Left ventricle myocardium inferior (tissue), 1 donor: ENCODE measurements at places on chromosomes 4 and X. TPM values are rescaled to one million over a fixed set of nuclear protein-coding genes. Genes with fewer than 3 reads are reported as not detected.

Gene FOXR2
- not detected for total RNA-seq

- peaks cover 60% of the 10 kb centered on the region for H3K36me3 ChIP-seq
- H3K4me3 ChIP-seq: peak overlapping the region; percentile 58
- peak overlapping the region; percentile 86 for H3K27ac ChIP-seq
- no peaks in the 10 kb centered on the region for H3K27me3 ChIP-seq
- H3K4me1 ChIP-seq: peaks cover 72% of the 10 kb centered on the region
These were observed 98.9 kb downstream of the KLHL8 start for GRCh38 chr4:87121341-87122065.

Gene ZNF157
- not detected for total RNA-seq

DNA sequence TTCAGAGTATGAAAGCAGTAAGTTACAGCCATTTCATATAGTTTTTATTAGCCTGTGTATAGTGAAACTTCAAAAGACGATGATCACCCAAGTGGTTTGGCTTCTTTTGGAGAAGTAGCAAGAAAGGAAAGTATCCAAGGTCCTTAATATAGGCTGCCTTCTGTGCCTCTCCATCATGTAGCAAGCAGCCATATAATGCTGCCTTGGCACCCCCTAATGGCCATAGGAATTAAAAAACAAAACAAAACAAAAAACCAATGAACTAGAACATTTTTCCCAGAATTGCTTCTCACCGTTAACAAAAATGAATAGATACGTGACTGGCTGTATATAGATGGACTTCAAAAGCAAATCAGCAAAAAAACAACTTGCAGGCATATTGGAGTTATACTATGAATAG is 18.9 kb downstream of the LAMP2 start:
- peaks cover 23% of the 10 kb centered on the region for H3K36me3 ChIP-seq
- peaks cover 10% of the 10 kb centered on the region for H3K4me1 ChIP-seq
- H3K4me3 ChIP-seq: no peak overlapping the region
- H3K27me3 ChIP-seq: no peaks in the 10 kb centered on the region

DNA sequence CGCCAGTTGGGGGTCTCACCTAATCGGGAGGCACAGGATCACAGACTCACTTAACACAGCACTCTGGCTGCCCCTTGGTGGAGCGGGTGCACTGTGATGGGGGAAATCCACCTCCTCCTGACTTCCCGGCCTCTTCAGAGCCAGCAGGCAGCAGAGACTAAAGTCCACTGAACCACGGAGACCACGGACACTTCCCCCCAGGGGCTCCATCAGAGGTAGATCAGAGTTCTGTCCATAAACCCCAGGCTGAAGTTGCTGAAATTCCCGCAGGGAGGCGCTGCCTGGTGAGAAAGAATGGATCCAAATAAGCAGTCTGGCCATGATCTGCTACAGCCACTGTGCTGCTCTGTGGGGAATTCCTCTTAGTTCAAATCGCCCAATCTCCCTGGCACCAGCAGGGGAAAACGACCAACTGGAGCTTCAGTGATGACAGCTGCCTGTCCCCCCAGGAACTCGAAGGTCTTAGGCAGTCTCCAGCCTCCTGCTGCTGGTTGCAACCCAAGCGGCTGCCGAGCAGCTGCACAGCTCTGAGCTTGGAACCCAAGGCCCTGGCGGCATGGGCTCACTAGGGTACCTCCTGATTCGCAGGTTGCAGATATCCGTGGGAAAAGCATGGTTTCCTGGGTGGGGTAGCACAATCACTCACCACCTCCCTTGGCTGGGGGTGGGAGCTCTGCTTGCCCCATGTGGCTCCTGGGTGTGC is 106.9 kb upstream of the DCAF12L2 start:
- no peaks in the 10 kb centered on the region for H3K4me1 ChIP-seq
- H3K27me3 ChIP-seq: no peaks in the 10 kb centered on the region
- H3K4me3 ChIP-seq: no peak overlapping the region
- no peak for DNase-seq
- no peak overlapping the region for H3K27ac ChIP-seq
- H3K36me3 ChIP-seq: no peaks in the 10 kb centered on the region

Gene SMC1A
- total RNA-seq: 35.9 TPM

GRCh38 chr4:127829014-127829413 is 46.9 kb downstream of the HSPA4L start:
- no peaks in the 10 kb centered on the region for H3K4me1 ChIP-seq
- DNase-seq: no peak
- no peak overlapping the region for H3K27ac ChIP-seq
- peaks cover 49% of the 10 kb centered on the region for H3K36me3 ChIP-seq

GRCh38 chr4:168766604-168767316 is 243.3 kb downstream of the CBR4 start:
- H3K27ac ChIP-seq: peak overlapping the region; percentile 81
- H3K4me1 ChIP-seq: peaks cover 65% of the 10 kb centered on the region
- H3K4me3 ChIP-seq: no peak overlapping the region
- H3K36me3 ChIP-seq: no peaks in the 10 kb centered on the region
- H3K27me3 ChIP-seq: no peaks in the 10 kb centered on the region

- H3K4me3 ChIP-seq: no peak overlapping the region
- H3K27ac ChIP-seq: no peak overlapping the region
These were observed 41.8 kb upstream of the STOX2 start for GRCh38 chr4:183863155-183863825.

GRCh38 chr4:42416017-42416416 is 18.7 kb downstream of the SHISA3 start:
- no peaks in the 10 kb centered on the region for H3K27me3 ChIP-seq
- DNase-seq: no peak
- H3K36me3 ChIP-seq: peaks cover 23% of the 10 kb centered on the region
- H3K4me3 ChIP-seq: no peak overlapping the region

DNA sequence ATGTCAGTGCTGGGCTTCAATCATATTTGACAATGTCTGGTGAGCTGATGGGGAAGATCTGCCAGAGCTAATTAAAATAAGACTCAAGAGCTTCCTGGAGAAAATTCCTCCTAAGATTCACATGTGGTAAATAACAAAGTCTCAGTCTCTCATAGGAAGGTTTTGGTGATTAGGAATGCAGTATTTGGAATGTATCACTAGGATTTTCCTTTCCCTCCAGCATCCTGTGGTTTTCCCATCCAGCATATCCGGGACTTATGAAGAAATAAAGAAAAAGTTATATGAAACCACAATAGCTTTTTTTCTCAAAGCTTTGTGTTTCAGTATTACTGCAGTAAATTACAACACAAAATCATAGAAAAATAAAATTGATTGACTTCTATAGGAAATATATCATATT is 1597.1 kb downstream of the ADGRL3 start:
- no peak for DNase-seq
- no peak overlapping the region for H3K27ac ChIP-seq
- H3K36me3 ChIP-seq: no peaks in the 10 kb centered on the region
- H3K4me1 ChIP-seq: no peaks in the 10 kb centered on the region

DNA sequence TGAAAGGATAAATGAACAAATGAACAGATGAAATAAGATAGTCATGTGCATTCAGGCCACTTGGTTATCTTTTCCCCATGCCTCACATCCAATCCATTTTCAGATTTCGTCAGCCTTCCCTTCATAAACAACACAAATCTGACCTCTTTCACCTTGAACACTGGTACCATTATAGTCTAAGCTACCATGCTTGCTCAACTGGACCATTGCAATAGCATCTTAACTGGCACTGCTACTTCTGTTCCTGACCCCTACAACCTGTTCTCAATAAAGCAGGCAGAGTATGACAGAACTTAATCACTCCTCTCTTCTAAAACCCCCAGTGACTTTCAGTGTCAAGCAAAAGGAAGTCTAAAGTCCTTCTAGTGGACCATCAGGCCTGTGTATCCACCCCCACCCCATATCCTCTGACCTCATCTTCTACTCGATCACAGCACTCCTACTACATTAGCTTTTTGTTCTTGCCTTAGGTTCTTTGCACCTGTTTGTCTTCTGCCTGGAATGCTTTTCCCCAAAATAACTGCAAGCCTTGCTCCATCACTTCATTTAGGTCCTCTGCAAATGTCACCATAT is 40.7 kb downstream of the LARP7 start:
- no peak overlapping the region for H3K27ac ChIP-seq
- H3K27me3 ChIP-seq: no peaks in the 10 kb centered on the region
- DNase-seq: no peak
- H3K36me3 ChIP-seq: no peaks in the 10 kb centered on the region

Gene ITM2A
- total RNA-seq: 64.4 TPM

Gene USP17L11
- total RNA-seq: not detected

Gene LRCH2
- total RNA-seq: 1.0 TPM

- no peak overlapping the region for H3K27ac ChIP-seq
- no peaks in the 10 kb centered on the region for H3K4me1 ChIP-seq
- H3K36me3 ChIP-seq: no peaks in the 10 kb centered on the region
- no peak for DNase-seq
These were observed 310.5 kb upstream of the DDX53 start for GRCh38 chrX:22689290-22689689.

Gene LGI2
- 3.0 TPM for total RNA-seq

- H3K27ac ChIP-seq: no peak overlapping the region
- H3K36me3 ChIP-seq: no peaks in the 10 kb centered on the region
- H3K4me1 ChIP-seq: peaks cover 3% of the 10 kb centered on the region
These were observed 282.4 kb downstream of the C4orf33 start for GRCh38 chr4:129378364-129378763.

- no peaks in the 10 kb centered on the region for H3K4me1 ChIP-seq
- no peaks in the 10 kb centered on the region for H3K36me3 ChIP-seq
- H3K27me3 ChIP-seq: no peaks in the 10 kb centered on the region
- no peak for DNase-seq
- no peak overlapping the region for H3K27ac ChIP-seq
- no peak overlapping the region for H3K4me3 ChIP-seq
These were observed 17.8 kb downstream of the PDCL2 start for GRCh38 chr4:55574252-55574651.

- no peaks in the 10 kb centered on the region for H3K4me1 ChIP-seq
- no peaks in the 10 kb centered on the region for H3K27me3 ChIP-seq
- DNase-seq: no peak
- H3K36me3 ChIP-seq: no peaks in the 10 kb centered on the region
- H3K4me3 ChIP-seq: no peak overlapping the region
These were observed 559.1 kb downstream of the FSTL5 start for GRCh38 chr4:161604516-161605300.

Gene BEX4
- 50.8 TPM for total RNA-seq

- H3K27me3 ChIP-seq: no peaks in the 10 kb centered on the region
- peaks cover 42% of the 10 kb centered on the region for H3K4me1 ChIP-seq
- no peaks in the 10 kb centered on the region for H3K36me3 ChIP-seq
- H3K4me3 ChIP-seq: peak overlapping the region; percentile 82
These were observed 5.8 kb downstream of the MID1IP1 start for GRCh38 chrX:38806875-38807621.

DNA sequence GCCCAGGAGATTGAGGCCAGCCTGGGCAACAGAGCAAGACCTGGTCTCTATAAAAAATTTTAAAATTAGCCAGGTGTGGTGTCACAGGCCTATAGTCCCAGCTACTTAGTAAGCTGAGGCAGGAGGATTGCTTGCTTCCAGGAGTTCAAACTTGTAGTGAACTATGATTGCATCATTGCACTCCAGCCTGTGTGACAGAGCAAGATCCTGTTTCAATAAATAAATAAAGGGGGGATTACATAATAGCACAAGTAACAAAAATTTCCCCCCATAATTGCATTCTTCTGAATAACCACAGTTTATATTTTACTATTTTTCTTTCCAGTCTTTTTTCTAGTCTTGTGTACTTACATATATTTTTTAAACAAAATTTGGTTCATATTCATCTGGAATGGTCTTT is 135.6 kb downstream of the CHIC2 start:
- H3K27me3 ChIP-seq: peaks cover 31% of the 10 kb centered on the region
- H3K36me3 ChIP-seq: no peaks in the 10 kb centered on the region
- DNase-seq: no peak
- peaks cover 7% of the 10 kb centered on the region for H3K4me1 ChIP-seq

GRCh38 chr4:156665780-156666366 is 305.7 kb downstream of the PDGFC start:
- H3K27ac ChIP-seq: no peak overlapping the region
- H3K4me3 ChIP-seq: no peak overlapping the region
- no peaks in the 10 kb centered on the region for H3K27me3 ChIP-seq
- DNase-seq: no peak

DNA sequence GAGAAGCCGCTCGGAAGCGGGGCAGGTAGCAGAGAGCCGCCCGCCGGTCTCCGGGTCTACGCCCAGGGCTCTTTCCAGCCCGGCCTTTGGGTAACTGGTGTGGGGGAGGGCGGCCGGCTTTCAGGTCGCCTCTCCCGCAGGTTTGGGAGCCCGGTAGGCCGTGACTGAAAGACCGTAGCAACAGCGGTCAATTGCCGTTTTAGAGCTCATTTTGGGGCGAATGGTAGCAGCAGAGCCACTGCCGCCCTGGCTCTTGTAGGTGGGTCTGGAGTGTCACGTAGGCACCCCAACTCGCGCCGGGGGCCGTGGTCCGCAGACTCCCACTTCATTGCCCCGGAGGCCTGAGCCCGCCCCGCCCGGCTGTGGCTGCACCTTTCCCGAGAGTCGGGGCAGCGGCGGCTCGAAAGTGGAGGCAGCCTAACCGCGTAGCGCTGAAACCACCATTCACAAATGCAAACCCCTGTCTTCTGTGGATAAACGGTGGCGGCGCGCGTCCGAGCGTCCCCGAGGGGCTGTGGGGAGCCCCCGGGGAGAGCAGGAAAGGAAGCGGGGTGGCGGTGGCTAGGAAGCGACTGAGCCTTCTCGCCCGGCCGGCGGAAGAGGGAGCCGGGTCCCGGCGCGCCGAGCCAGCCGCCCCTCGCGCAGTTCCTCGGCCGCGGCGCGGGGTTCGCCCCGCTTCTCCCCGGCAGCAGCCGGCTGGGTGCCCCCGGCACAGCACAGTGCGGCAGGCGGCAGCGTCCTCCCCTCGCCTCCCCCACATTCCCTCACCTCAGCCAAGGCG is 2185.1 kb upstream of the TENM3 start:
- no peak overlapping the region for H3K27ac ChIP-seq
- peaks cover 22% of the 10 kb centered on the region for H3K4me1 ChIP-seq
- peak overlapping the region; percentile 64 for H3K4me3 ChIP-seq
- H3K36me3 ChIP-seq: no peaks in the 10 kb centered on the region
- DNase-seq: no peak

- no peak overlapping the region for H3K27ac ChIP-seq
- H3K4me3 ChIP-seq: no peak overlapping the region
- no peaks in the 10 kb centered on the region for H3K36me3 ChIP-seq
- H3K4me1 ChIP-seq: no peaks in the 10 kb centered on the region
- no peaks in the 10 kb centered on the region for H3K27me3 ChIP-seq
- DNase-seq: no peak
These were observed 107.0 kb upstream of the CTSO start for GRCh38 chr4:156060661-156061060.

- no peak overlapping the region for H3K4me3 ChIP-seq
- H3K4me1 ChIP-seq: no peaks in the 10 kb centered on the region
- no peak overlapping the region for H3K27ac ChIP-seq
- DNase-seq: no peak
- H3K36me3 ChIP-seq: no peaks in the 10 kb centered on the region
- no peaks in the 10 kb centered on the region for H3K27me3 ChIP-seq
These were observed 288.1 kb downstream of the SH3BGRL start for GRCh38 chrX:81489987-81490386.

GRCh38 chrX:155956649-155957048 is 40.8 kb upstream of the IL9R start:
- DNase-seq: no peak
- no peak overlapping the region for H3K27ac ChIP-seq
- no peaks in the 10 kb centered on the region for H3K4me1 ChIP-seq
